GM12865 (cell line): ENCODE measurements at places on chromosomes 3 and 15.
A peak's percentile ranks its signal among the peaks of the same experiment; 100 is the strongest.

GRCh38 chr3:64586952-64587351, 100.8 kb downstream of the ADAMTS9 start:
- no peak for DNase-seq

GRCh38 chr3:5479229-5479799, 291.8 kb downstream of the EDEM1 start:
- peak; percentile 37 for DNase-seq

GRCh38 chr3:170961616-170962400, 53.4 kb upstream of the EIF5A2 start:
- peak; percentile 30 for DNase-seq

GRCh38 chr15:74251131-74251811, 15.1 kb downstream of the CCDC33 start:
- no peak for DNase-seq

GRCh38 chr15:78508272-78508671, 895 bp downstream of the HYKK start:
- no peak for DNase-seq

DNA sequence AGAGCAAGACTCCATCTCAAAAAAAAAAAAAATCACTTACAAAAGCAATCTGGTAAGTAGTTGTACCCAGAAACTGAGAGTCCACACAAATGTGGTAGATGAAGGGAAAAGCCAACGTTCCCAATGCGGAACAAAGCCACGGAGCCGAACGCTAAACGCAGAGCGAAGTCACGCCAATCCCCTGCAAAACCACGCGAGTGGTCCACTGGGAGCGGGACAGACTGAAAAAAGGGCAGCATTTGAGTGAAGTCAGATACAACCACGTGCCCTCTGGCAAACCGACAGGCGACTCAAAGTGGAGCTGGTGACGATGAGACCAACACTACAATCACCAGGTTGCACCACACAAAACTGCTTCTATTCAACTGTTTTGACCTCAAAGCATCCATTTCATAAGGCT, 246.1 kb upstream of the LYSMD4 start:
- DNase-seq = no peak

GRCh38 chr3:13009132-13009945, 63.9 kb downstream of the IQSEC1 start:
- DNase-seq = peak; percentile 91

GRCh38 chr3:38669668-38670067, 20.2 kb upstream of the SCN5A start:
- DNase-seq = no peak

- DNase-seq = no peak
Observed at GRCh38 chr15:59309405-59309804, 63.3 kb downstream of the MYO1E start.

DNA sequence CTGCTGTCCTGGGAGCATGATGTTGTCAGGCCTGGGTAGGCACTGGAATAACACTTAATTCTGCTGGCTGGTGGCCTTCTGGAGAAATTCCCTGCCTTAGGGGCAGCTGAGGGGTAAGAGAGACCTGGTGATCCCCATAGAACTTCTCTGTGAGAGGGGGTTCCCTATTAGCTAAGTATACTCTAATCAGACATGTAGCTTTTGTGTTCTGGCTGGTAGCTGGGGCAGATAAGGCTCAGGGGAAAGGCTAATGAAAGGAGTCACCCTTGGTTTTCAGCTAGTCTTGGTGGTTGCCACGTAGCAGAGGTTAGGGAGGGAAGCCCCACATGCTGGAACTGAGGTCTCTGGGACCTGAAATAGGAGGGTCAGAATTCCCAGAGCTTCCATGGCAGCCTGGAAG, 952 bp upstream of the HDDC3 start:
- no peak for DNase-seq

GRCh38 chr3:195069501-195070251, 201.3 kb downstream of the XXYLT1 start:
- no peak for DNase-seq
